NCI-H446 treated with DMSO at 0.1 percent for 48 hours (cell line): ENCODE measurements at places on chromosomes 4 and X.

GRCh38 chr4:161813389-161813788 is 350.4 kb downstream of the FSTL5 start:
- no peak for DNase-seq

- no peak for DNase-seq
These were observed 14.9 kb upstream of the TMPRSS11E start for GRCh38 chr4:68432320-68432719.

- no peak for DNase-seq
These were observed 121.0 kb upstream of the RASGEF1B start for GRCh38 chr4:81592701-81593100.

GRCh38 chr4:40857956-40858355 is 108.2 kb downstream of the NSUN7 start:
- DNase-seq: no peak

DNA sequence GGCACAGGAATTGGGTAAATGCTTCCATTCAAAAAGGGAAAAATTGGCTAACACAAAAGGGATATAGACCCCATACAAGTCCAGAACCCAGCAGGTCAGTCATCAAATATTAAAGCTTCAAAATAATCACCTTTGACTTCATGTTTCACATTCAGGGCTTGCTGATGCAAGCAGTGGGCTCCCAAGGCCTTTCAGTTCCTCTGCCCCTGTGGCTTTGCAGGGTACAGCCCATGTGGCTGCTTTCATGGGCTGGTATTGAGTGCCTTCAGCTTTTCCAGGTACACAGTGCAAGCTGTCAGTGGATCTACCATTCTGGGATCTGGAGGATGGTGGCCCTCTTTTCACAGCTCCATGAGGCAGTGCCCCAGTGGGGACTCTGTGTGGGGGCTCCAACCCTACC is 253.0 kb downstream of the TECRL start:
- DNase-seq: no peak

DNA sequence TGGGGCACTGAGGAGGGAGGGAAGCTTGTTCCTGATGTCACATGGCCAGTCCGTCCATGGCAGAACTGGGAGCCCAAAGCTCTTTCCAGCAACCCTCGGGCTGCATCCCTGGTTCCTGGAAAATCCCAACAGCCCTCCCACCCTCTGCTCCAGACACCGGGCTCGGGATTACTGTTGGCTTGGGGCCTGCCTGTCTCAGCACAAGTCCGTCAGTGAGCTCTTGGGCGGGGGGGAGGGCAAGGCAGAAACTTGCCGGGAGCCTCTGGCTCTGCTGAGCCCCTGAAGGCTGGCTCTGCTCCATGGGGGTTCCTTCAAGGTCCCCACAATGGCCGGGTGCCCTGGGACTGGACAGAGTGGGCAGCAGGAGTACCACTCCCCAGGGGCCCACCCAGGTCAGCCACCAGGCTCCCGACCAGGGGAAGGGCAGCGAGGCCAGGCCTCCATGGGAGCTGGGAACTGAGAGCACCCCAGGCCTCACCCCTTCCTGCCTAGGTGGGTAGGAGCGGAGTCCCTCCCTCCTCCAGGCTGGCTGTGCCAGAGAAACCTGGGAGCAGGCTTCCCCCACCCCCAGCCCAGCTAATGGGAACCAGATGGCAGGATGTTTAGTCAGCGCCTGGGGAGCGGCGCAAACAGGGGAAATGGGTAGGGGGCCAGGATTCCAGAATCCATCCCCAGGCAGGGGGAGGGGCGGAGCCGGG is 6.4 kb upstream of the HAUS7 start:
- DNase-seq: peak; percentile 32

DNA sequence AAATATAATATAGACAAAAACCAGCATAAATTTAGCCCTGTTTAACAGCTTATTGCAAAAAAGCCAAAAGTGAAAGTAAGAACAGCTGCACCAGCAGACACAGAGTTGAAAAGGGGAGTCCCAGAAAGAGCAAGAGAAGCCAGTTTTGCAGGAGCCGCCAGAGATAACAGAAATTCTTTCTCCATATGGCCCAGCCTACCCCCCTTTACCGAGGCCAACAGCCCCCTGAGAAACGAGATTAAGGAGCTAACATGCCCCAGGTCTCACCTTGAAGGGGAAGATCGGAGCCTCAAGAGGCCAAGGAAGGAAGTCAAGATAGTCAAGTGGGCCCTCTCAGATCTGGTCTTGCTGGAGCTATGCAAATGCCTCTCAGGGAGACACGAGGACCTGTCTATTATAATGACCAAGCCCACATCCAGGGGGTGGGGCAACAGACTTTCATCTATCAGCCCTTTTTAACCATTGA is 4.8 kb downstream of the ACOX3 start:
- DNase-seq: no peak

DNA sequence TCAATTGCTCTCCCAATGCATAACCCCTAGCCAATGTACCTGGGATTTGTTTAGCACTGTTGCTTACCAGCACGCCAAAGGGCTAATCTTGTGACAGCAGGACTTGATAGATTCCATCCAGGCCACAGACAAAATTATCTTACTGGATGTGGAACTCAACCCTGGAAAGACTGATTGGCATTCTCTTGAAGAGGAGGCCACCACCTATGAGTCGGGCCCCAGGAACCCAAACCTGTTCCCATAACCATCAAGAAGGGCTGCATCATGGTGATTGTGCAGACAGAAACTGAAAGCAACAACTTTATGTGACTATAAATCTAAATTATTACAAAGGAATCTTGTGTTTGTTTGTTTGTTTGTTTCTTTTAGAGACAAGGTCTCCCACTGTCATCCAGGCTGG is 19.9 kb upstream of the TMEM255A start:
- no peak for DNase-seq

GRCh38 chr4:967113-968104 is 6.0 kb downstream of the DGKQ start:
- DNase-seq: no peak

GRCh38 chrX:2401590-2402360 is 99.0 kb downstream of the DHRSX start:
- no peak for DNase-seq

GRCh38 chr4:118557298-118557851 is 127.8 kb upstream of the METTL14 start:
- DNase-seq: peak; percentile 5

GRCh38 chrX:11209798-11210414 is 83.3 kb upstream of the AMELX start:
- DNase-seq: no peak

DNA sequence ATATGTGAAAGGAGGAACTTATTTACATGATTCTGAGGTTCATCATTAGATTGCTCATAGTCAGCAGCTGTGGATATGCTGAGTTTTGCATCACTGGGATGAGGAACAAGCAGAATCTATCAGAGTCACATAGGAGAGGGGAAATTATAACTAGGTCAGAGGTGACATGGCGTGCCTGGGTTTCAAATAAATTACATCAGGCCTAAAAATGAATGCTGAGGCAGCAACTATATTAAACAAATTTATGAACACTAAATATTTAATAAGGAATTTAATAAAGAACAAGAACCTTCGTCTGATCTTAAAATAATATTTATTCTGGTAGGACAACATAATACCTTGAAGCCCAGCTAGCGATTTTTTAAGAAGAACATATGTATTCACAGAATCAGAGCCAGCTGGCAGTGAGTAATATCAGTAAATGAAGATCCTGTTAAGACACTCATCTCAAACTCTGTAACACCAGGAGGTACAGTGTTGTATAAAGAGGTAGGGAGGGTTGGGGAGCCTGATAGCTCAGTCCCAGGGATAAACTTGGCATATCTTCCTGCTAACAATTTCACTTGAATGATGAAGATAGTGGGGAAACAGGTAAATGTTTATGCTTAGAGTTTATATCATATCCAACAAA is 60.9 kb upstream of the HS3ST1 start:
- no peak for DNase-seq

DNA sequence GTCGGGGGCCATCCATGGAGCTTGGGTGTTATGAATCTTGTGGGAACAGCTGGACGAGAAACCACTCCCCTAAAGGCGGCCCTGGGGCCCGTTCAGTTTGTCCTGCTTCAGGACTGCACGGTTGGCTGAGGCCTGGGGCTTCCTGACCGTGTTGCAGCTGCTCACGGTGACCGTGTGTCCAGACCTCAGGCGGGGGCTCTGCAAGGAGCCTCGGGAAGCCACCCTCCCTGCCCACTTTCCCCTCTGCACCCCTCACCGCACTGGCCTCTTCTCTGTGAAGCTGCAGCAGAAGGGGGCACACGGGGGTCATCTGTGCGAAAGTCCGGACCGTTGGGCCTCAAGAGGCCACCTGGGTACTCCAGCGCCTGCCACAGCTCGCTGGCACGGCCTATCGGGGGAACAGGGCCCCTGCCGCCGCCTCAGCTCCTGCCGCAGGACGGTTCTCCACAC is 29.4 kb downstream of the UVSSA start:
- no peak for DNase-seq

- no peak for DNase-seq
These were observed 522.5 kb downstream of the IQCM start for GRCh38 chr4:149293046-149293649.

- DNase-seq: no peak
These were observed 101.1 kb upstream of the CYLC1 start for GRCh38 chrX:83759872-83760271.

- DNase-seq: no peak
These were observed 72.2 kb downstream of the GPR143 start for GRCh38 chrX:9693307-9694001.

- no peak for DNase-seq
These were observed 100.6 kb downstream of the MID1 start for GRCh38 chrX:10519761-10520160.
